AG10803 (cell line): ENCODE measurements at places on chromosomes 7 and 10.

DNA sequence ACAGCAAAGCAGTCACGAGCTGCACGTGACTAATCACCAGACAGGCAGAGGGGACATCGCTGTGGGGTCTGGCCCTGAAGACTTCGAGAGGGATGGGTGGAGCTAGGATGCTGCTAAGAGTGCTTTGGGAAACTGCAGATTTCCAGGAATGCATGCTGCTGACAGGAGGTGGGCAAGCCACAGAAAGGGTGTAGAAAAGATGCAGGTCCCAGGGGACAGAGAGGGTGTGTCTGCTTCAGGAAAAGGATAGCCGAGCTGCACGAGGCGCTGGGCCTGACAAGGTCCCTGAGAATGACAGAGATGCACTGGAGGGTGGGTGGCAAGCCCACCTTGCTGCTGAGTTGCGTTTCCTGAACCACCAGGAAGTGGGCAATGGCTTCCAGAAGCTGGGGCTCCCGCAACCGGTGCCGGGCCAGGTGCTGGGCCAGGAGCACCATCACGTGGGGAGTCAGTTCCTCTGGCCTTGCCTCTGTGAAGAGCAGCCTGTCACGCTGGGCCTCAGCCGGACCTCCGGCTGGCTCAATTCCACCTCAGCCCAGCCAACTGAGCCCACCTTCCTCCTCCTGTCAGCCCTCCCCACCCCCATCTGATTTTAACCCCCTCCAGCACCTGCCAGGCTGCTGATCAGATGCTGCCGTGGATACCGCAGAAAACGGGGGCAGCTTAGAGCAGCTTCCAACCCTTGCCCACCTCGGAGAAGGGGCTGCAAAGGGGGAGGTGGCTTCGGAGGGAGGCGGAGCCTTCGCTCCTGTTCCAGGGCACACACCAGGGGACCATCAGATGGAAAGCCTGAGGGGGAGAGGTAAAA, 2.2 kb downstream of the FASTK start:
- peak; percentile 45 for DNase-seq

- DNase-seq: peak; percentile 75
Measured at GRCh38 chr7:116671681-116672595, at the start of gene MET. TSS of gene MET (plus strand) at chr7:116672196. CDS start at chr7:116699085, 26,889 bp downstream.

DNA sequence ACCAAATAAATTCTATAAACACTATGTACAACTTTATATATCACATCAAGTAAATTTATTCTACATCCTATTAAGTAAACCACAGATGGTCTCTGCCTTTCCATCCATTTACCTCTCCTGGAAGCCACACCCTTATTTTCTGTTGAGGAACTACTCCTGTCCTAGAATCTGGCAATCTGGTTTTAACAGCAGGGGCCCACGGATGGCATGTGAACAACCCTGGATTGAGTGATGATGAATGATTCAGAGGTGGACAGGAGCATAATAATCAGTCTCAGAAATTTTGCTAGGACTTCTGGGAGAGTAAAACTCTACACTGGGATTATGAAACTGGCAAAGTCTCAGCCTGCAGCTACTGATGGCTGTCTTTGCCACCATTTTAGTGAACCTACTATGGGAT, 54.1 kb downstream of the CDK6 start:
- no peak for DNase-seq

DNA sequence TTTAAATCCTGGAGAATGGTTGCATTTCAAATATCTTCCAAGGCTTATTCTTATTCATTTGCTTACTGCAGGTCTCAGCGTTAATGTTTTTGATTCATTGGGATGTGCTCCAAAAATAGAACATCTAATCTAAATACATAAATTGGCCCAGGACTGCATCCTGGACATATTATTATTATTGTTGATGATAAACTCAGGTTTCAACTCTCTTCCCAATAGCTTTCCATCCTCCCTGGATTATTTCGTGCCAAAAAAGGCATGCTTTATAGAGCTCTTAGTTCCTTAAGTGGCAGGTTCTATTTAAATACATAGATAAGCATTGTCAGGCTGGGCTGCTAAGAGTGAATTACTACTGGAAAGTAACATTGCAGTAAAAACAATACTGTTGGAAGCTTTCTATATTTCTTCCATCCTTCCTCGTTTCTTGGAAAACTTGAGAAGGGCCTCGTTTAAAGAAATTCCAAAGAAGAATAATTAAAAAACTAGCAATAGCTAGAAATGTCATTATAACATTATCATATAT, 14.7 kb upstream of the PRKAR2B start:
- DNase-seq: no peak

GRCh38 chr7:18626717-18627116, 131.2 kb downstream of the HDAC9 start:
- DNase-seq: no peak

DNA sequence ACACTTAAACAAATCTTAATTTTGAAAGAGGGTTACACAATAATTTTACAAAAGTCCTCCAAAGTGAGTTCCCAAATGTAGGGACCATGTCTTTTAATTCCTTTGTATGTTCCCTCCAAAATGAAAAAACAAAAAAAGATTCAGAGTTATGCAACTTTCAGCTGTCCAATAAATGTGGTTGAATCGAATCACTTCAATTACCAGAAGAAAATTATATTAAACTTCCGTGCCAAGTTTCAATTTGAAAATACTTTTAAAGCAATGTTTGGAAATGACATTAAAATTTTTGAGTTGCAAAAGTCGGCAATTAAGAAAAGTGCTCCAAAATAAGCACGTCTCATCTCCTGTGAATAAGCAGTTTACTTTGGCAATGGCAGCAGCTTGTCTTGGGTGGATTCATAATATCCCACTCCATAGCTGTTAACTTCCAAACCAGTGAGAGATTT, 60.3 kb upstream of the C1GALT1 start:
- DNase-seq: peak; percentile 86
